ENCODE measurements at places on chromosomes 2 and 18. TPM values are rescaled to one million over a fixed set of nuclear protein-coding genes. Genes with fewer than 3 reads are reported as not detected.

PPP1R1C gene
- 2.7 TPM for total RNA-seq

GLB1L gene
- total RNA-seq = 15.8 TPM

FN1 gene
- 1,236 TPM for total RNA-seq

HOXD9 gene
- not detected for total RNA-seq

DCDC2C gene
- total RNA-seq = not detected

TSGA10 gene
- total RNA-seq = 8.1 TPM

SAP130 gene
- 10.1 TPM for total RNA-seq

FASTKD2 gene
- 55.6 TPM for total RNA-seq

GKN1 gene
- 1.6 TPM for total RNA-seq

TEKT4 gene
- total RNA-seq = not detected

SIX3 gene
- 0.17 TPM for total RNA-seq

TMEM247 gene
- total RNA-seq = not detected

FEV gene
- total RNA-seq = not detected

SERPINB10 gene
- not detected for total RNA-seq

UCN gene
- total RNA-seq = 6.8 TPM

KCNK3 gene
- total RNA-seq = 1.2 TPM

ICOS gene
- total RNA-seq = not detected

SCN1A gene
- 0.05 TPM for total RNA-seq

GAREM1 gene
- total RNA-seq = 9.5 TPM

ATP6V1B1 gene
- 2.3 TPM for total RNA-seq

SOX11 gene
- 0.03 TPM for total RNA-seq

LYPD6B gene
- total RNA-seq = 0.38 TPM

CIB4 gene
- not detected for total RNA-seq

ST6GAL2 gene
- not detected for total RNA-seq

LIMS3 gene
- total RNA-seq = 4.6 TPM

SNX17 gene
- 88.7 TPM for total RNA-seq

KRTCAP3 gene
- total RNA-seq = 1.0 TPM

VWA3B gene
- not detected for total RNA-seq

RESP18 gene
- total RNA-seq = not detected

IGFBP2 gene
- 245 TPM for total RNA-seq

AQP12B gene
- total RNA-seq = not detected

IRS1 gene
- 10.4 TPM for total RNA-seq

C2orf80 gene
- not detected for total RNA-seq

PLGLB1 gene
- 0.92 TPM for total RNA-seq

CD8B2 gene
- total RNA-seq = not detected

BUB1 gene
- total RNA-seq = 69.2 TPM

KANSL3 gene
- total RNA-seq = 25.1 TPM

ESCO1 gene
- 17.3 TPM for total RNA-seq

All from NCI-H460 (cell line).